NCI-H1930 (cell line): ENCODE measurements at places on chromosomes 7 and 10.

DNA sequence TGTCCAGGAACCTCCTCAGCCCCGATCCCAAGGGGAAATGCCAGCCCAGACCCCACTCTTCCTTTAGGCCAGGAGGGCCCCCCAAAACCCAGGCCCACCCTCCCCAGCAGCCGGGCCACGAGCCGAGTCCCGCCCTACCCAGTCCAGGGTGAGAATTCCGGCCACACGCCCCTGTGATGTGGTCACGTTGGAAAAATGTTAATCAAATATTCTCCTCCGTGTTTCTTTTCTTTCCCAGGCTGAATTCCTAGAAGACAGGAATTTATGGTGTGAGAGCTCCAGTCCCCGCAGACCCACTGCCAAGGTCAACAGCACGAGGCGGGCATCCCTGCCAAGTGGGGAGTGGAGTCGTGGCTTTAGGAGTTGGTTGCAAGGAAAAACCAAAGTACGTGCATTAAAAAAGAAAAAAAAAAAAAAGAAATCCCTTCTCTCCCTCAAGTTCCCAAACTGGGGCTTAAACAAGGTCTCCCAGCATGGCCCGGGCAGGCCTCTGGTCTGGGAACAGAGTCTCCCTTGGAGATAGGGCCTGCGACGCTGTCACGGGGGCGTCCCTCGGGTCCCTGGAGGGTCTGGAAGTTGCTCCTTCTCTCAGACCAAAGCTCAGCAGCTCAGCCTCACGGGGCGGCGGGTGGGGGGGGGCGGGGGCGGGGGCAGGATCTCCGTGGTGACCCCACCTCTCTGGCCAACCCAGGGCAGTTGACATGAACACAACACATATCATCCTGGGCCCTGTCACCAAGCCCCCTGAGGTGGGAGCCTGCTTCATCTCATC lies 28.1 kb upstream of the ELN start:
- no peak for DNase-seq

DNA sequence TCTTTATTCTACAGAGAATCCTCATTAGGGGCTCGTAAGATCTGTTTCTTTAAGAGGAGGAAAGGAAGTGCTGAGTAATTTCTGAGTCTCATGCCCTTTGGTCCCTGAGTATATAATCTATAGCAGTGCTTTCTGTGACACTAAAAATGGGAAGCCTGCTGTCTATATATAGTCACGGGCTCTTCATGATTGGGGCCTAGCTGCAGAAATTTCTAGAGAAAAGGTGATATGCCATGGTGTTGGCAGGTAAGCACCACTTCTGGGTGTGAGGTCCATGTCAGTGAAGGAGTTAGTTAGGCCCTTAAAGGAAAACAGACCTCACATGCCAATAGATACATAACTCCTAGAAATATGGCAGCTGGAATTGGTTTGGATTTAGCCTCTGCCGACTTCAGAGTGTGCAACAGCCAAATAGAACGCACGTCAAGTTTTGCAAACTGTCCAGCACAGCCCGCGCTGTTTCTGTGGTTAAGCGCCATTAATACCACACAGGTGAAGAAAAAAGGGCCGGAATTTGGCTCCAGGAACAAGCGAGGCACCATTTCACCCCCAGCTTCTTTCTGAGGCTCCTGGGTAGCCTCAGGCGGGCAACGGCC lies 123.2 kb downstream of the TACC2 start:
- DNase-seq: no peak

GRCh38 chr10:49270565-49270964 lies 28.4 kb upstream of the C10orf71 start:
- DNase-seq: no peak

GRCh38 chr7:142384493-142384922 lies 126.7 kb upstream of the PRSS58 start:
- no peak for DNase-seq

DNA sequence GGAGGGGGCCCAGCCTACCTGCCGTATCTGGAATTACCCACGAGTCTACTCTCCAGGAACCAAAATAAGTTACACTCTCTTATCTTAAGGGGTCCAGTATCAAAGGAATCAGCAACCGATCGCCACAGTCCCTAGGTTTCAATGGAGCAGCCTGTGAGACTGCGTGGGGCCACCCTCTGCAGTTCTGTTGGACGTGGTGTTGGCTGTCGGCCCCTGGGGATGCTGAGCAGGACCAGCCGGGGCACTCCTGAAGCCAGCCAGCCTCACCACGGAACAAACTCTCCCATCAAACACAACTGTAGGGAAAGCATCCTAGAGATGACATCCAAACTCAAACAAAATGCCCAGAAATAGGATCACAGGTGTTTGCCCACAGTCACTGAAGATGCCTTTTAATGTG lies 25.5 kb upstream of the ABLIM1 start:
- DNase-seq: no peak
